ENCODE measurements at places on chromosomes 3 and 15.

DNA sequence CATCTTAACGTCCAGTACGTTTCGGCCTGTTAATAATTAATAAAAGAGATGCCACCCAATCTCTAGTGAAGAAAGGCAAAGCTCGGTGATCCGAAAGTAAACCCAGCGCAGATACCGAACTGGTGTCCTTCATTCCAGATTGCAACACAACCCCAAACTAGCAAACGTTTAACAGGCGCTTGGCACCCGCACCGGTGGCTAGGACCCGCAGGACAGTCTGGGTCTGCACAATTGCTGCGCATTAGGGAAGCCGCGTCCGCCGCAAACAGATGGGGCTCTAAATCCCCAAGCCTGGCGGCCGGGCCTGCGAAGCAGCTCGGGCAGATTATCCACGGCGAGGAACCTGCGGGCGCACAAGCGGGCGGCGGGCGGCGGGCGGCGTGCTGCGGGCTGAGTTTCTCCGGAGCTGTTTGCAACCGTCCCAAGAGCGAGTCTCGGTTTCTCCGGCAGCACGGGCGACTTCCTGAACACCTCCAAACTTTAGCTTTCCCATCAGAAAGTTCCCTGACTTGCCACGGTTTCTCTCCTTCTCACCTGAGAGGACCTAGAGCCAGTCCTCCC lies 112.1 kb upstream of the ICE2 start:
- peak; percentile 59 for DNase-seq

GRCh38 chr3:164640591-164640990 lies 437.7 kb downstream of the SI start:
- peak; percentile 16 for DNase-seq

DNA sequence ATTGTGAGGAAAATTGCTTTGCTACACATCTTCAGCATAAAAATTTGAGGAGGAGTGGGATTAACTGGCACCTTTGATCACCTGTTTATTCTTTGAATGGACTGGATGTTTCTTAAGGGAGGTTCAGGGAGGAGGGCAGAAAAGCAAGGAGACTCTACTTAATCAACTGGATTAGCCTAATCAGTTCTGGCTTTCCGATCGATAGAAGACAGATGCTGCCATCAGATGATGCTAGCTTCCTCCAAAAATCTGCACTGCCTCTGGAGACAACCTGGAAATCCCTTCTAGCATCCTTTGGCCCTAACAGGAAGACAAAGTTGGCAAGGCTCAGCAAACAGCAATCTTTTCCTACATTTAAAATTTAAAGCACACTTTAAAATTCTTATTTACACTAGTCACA lies 197.8 kb downstream of the EBLN2 start:
- no peak for DNase-seq

DNA sequence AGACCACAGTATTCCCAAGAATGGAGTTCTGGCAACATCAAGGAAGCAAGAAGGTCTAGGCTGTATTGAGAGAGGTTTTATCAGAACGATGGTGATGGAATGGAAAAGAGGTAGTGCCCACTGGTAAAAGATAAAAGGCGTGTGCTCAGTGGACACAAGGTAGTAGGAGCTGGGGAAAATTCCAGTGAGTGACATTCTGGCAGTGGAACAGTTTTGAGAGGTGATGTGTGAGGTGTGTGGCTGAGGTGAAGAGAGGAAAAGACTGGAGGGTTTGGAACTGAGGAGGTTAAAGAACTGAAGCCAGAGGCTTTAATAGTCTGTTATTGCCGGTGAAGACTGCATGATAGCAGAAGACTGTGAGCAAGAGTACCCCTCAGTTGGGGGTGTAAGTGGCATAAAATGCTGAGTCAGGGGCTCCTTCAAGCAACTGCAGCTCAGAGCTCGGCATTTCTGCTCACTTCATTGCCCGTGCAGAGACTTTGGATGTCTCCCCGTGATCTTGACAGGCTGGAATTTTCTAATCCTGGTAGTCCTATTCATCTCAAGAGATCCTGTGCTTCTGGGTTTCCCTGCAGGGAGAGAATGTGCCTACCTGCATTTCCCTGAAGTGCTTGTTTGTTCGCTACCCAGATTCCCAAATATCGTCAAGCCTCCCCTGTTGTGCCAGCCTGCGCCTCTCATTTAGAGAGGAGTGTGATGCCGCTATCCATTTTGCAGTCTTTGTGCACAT lies 191.0 kb downstream of the SATB1 start:
- no peak for DNase-seq

GRCh38 chr15:71295603-71296314 lies 180.5 kb downstream of the THSD4 start:
- no peak for DNase-seq

GRCh38 chr3:131782751-131783150 lies 252.1 kb downstream of the CPNE4 start:
- no peak for DNase-seq

DNA sequence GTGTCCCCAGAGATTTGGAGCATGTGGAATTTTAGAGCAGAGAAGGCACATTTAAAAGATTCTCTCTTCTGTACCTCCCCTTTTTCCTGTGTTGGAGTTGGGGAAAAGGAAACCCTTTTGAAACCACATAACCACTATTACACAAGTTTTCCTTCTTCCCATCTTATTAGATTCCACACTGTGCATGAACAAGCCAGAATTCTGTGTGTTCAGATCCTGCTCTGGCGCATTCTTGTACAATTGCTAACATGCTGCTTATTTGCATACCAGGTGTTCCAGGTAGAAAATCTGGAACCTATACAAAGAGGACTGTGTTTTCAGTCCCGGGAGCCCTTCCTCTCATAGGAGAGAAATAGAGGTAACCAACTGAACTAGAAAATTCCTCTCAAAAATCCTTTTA lies 2.6 kb upstream of the CIB2 start:
- DNase-seq: no peak

DNA sequence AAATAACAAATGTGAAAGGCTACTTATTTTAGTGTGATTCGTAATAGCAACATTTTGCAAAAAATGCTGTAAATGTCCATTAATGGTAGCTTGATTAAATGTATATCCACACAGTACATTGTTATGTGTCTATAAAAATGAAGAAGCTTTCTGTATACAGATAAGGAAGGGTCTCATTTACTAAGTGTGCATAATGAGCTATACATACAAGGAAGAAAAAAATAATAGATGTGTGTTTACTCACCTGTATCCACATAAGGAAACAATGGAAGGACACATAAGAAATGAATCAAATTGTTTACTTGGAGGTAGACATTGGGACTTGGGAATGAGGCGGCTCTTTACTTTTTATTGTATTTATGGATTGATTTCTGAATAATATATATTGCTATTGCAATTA lies 34.9 kb downstream of the MED12L start:
- no peak for DNase-seq

GRCh38 chr3:169026543-169027182 lies 636.8 kb downstream of the MECOM start:
- DNase-seq: peak; percentile 41

GRCh38 chr3:172918165-172918564 lies 167.6 kb downstream of the ECT2 start:
- no peak for DNase-seq

- no peak for DNase-seq
Measured at GRCh38 chr3:167723872-167724271, 10.8 kb downstream of the PDCD10 start.

DNA sequence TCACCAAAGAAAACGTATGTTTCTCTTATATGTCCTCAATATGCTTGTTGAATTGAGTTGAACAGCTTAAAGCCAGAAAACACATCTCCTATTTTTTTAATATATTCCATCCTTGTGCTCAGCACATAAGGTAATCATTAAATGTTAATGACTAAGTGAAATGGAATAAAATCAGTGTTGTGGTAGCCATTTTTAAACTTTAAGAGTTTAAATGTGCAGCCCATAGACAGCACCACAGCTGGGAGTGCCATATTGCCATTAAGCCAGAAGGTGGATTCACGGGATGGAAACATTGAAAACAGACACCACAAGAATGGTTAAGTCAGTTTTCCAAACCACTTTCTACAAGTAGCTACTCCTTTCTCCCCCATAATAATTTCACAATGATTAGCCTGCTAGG lies 76.8 kb upstream of the C15orf61 start:
- peak; percentile 36 for DNase-seq

DNA sequence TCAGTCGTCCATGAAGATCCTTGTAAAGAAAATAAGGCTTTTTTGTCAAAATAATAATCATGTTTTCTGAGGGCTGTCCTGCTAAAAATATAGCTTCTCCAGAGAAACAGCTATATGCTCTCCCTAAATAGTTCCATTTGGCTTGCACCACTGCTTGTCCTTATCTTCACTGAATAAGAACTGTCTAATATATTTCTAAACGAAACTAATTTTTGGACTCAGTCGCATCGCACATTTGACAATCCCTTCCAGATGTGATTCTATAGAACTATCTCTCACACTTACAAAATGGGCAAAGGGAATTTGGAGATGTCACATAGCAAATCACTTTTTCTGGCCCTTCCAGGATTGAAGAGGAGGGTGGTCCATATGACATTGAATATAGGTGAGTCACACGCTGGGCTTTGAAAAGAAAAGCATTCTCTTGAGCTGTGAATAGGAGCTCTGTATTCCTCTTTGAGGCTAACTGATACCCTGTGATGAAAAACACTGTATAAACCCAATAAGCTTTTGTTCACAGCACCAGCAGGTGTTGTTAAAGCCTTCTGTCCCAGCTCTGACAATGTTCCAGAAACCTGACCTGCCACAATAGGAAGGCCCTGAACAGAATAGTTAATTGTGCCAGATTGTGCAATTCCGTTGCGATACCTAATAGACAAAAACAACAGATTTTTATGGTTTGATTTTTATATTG lies 1144.2 kb downstream of the ROBO2 start:
- DNase-seq: no peak
